ENCODE measurements at places on chromosomes 13 and 19.

- DNase-seq: no peak
Observed at GRCh38 chr13:36750046-36750445, 69.0 kb upstream of the RFXAP start.

DNA sequence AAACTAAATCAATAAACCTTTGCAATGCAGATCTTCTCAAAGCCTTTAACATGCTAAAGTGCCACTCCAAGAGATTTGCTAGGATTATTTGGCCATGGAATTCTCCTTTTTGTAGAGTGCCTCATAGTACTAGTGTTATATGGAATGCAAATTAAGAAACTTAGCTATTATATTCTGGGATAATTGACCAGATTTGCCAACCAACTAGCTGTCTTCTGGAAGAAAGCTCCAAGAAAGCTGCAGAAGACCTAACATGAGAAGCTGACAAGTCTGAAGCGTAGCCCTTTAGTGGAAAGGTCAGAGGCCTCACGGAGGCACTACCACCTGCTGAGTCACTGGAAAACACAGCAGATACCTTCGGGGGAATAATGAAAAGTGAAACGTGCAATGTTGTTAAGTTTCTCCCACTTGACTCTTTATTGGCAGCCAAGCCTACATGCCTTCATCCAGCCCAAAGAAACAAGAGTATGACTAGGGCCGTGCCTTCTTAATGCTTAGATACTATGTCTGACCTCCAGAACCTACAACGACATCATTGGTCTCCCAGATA is 29.8 kb upstream of the KATNAL1 start:
- DNase-seq: no peak

- DNase-seq: no peak
Observed at GRCh38 chr19:18291590-18292461, 10.4 kb upstream of the JUND start.

- no peak for DNase-seq
Observed at GRCh38 chr13:38637576-38637975, 49.3 kb upstream of the FREM2 start.

GRCh38 chr19:3136684-3137055 is 837 bp downstream of the GNA15 start:
- DNase-seq: no peak

GRCh38 chr19:53055117-53055516 is 10.6 kb downstream of the ERVV-2 start:
- no peak for DNase-seq

DNA sequence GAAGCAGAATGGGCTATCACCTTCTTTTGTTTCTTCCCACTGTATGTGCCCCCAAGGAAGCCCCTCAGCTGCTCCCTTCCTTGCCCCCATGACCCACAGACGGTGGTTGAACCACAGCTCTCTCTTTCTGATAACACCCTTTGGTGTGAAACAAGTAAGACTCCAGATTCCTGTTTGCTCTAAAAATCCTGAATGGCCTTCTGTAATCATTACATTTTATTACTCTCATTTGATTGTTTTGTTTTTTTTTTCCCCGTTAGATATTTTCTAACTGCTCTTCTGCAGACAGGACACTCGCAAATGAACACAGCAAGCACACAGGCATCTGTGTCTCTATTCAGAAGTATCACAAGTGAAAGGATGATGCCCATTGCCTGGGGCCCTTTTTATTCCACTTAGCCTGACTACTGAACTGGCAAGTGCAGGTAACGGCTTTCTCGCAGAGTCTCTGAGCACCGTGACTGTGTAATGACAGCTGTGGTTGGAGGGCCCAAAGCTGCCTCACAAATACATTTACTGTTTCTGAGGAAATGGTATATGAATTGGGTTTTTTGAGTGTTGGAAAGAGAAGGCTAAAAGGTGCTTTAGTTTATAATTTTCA is 59.3 kb downstream of the OXGR1 start:
- DNase-seq: no peak

DNA sequence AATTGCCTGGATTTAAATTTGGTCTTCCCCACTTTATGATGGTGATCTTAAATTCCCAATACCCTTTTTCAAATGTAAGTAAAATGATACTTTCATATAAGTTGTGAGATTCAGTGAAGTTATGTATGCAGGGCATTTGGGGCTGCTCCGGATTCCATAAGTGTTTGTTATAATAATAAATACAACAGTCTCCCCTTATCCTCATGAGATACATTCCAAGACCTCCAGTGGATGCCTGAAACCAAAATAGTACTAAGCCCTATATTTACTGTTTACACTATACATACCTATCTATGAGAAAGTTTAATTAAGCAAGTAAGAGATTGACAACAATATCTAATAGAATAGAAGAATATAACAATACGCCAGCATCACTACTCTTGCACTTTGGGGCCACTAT is 2237.8 kb downstream of the PCDH9 start:
- no peak for DNase-seq

- no peak for DNase-seq
Observed at GRCh38 chr13:76969488-76970365, 21.4 kb downstream of the ACOD1 start.

GRCh38 chr19:10474962-10475451 is 28.1 kb downstream of the KEAP1 start:
- DNase-seq: no peak

- DNase-seq: no peak
Observed at GRCh38 chr13:44273991-44274770, 99.4 kb upstream of the SERP2 start.

- no peak for DNase-seq
Observed at GRCh38 chr13:78608252-78608687, 4.9 kb upstream of the POU4F1 start.

DNA sequence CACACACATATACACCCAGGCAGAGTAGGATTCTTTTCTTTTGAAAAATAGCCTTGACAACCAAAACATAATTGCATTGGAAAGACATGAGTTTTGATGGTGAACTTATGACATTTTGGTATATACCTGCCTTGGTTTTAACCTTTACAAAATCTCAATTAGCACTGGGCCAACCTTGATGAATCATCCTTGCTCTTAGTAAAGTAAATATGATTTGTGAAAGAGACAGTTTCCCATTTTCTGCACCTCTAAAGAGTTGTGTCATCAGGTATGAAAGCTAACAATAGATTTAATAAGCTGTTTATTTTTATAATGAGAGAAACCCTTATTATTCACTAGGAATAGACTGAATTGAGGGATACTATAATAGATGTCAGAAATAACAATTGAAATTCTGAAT is 15.7 kb upstream of the ENOX1 start:
- DNase-seq: no peak

DNA sequence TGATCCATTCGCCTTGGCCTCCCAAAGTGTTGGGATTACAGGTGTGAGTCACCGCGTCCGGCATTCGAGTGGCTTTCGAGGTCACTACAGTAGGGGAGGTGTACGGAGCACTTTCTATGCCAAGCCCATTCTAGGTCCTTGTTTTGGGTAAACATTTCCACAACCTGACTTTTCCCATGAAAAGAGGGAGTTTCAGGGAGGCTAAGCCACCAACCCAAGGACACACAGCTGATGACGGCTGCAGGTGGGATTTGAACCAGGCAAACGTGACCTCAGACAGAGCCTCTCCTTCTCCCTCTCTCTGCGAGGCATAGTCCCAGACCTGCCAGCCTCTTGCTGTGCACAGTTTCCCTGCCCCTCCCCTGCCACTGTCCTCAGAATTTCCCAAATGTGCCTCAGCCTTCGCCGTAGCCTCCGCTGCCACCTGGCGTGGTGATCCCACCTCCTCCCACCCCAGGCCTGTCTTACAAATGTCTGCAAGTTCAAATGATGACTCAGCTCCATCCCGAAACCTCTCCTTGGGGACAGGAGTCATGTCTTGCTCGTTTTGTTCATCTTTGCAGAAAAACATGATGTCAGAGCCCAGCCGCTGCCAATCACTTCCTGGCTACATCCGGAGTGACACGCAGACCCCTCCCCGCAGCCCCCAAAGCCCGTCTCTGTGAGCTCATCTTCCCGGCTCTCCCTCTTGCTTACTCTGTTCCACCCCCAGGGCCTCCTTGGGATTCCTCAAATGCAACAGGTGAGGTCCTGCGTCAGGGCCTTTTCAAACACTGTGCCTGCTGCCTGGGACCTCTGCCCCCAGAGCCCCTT is 6.6 kb upstream of the GADD45B start:
- DNase-seq: no peak

All from astrocyte of the cerebellum (primary cell).